ENCODE measurements at places on chromosomes 4 and X.

- no peak for DNase-seq
Observed at GRCh38 chr4:185464887-185465286, 6.6 kb downstream of the CCDC110 start.

GRCh38 chr4:156523492-156523891 lies 448.1 kb downstream of the PDGFC start:
- no peak for DNase-seq

DNA sequence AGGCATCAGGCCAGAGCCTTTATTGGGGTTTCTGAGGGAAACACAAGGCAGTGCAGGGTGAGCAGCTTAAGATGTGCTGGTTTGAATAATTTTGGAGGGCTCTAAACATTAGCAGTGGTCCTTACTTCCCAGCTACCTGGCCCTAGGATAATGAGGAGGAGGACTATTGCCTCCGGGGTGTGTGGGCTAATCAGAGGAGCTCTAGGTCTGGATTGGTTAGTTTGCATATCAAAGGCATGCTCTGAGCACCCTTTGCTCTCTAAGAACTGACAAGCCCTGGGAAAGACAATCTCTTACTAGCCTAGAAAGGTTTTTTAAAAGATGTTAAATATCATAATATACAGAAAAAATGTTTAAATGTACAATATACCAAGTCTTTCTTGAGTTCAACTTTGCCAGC lies 58.4 kb downstream of the RXFP1 start:
- no peak for DNase-seq

GRCh38 chrX:147565237-147565636 lies 346.5 kb upstream of the FMR1 start:
- DNase-seq: no peak

DNA sequence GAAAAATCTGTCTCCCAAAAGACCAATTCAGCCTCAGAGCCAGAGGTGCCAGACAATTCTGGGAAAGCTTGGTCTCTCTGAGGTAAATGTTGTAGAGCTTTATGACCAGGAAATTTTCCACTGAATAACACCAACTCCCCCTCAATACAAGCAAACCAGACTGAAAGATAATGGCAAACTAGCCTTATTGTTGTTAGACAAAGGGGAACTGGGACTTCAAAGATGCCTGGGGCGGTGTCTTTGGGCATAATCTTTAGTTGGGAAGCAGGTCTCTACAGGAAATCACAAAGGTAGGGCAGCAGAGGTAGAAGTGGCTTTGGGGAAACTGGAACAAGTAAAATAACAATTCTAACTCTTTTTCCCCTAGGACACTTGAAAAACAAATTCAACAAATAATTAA lies 12.0 kb downstream of the COL4A6 start:
- DNase-seq: no peak

DNA sequence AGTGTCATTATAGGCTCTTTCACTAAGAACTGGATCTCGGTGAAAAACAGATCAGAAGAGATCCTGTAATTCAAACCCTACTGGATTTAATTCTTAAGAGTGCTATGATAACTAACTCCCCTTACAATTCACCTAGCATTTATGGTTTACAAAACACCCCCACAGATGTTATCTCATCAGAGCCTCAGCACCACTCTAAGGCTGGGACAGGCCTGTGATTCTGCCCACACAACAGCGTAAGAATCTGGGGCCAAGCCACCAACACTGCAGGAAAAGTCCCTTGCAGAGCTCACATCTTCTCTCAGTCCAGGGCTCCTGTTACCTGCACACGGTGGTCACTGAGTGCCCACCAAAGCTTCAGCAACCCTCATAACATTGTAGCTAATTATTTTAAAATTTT lies 8.9 kb downstream of the MFAP3L start:
- DNase-seq: no peak

DNA sequence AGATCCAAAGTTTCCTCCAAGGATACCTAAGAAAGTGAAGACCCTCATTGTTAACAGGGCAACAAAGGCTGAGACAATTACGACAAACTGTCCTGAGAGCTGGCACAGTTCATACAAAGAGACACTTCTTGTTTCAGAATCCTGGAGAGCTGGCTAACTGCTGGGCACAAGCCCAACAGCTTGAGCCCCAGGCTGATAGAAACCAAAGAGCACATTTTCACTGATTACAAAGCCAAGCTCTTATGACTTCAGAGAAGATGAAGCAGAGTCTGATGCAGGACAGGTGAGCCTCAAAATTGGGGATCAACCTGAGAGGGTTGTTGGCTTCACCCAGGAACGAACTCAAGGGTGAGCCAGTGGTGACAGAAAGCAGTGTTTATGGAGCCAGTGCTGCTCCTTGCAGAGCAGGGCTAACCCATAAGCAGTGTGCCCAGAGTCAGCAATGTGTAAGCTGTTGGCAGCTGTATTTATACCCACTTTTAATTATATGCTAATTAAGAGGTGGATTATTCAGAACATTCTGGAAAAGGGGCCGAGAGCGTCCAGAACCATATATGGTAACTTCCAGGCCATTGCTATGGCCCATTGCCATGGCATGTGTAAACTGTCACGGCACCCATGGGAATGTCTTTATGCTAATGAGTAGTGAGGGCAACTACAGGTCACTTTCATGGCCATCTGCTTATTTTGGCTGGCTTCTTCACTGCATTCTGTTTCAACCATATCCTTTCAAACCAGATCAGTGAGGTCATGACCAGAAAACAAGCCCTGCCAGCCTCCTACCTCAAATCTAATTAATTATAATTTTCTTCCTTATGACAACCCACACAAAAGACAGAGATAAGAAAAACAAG lies 183.7 kb downstream of the EVC2 start:
- DNase-seq: no peak

DNA sequence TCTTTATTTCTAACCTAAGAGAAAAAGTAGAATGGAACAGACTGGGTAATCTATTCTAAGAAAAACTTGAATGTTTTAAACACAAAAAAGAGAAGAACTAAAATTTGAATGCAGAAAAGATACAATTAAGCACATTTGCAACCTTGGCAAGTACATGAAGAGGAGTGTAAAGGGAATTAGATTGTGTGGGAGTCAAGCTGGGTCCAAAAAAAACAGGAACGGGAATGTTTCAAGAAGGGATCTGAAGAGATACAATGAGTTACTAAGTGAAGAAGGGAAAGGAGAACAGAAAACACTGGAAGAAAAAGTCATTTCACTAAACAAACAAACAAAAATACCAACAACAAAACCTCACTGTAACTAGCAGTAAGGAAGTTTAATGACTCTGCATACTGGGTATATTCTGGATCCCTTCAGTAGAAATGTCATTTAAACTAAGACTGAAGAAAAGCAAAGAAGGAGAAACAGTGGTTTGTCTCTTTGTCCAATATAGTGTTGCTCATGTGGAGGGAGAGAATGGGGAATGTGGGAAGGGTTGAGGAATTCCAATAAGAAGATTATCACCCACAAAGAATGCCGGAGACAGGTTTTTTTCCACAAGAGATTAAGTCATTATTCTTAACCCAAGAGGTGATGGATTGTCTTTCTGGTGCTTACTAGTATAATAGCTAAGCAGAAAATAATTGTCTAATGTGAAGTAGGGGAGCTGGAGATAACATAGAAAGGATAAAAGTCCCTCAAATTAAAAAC lies 50.4 kb upstream of the PTPN13 start:
- DNase-seq: no peak

DNA sequence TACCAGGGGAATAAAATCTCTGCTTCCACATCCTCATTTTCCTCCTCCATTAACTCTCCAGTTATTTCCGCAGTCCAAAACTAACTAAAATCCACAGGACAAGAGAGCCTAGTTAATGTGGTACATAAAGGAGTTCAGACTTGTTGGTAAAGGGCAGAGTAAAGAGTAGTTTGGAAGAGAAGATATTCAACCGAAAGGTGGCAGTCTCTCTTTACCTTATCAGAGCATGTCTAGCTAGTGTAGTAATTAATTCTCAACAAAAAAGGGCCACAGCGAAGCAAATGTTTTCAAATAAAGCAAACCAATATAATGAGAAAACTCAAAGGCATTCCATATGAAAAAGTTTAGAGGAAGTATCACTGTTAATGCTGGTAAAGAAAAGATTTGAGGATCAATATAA lies 286.5 kb downstream of the GLUD2 start:
- DNase-seq: no peak

DNA sequence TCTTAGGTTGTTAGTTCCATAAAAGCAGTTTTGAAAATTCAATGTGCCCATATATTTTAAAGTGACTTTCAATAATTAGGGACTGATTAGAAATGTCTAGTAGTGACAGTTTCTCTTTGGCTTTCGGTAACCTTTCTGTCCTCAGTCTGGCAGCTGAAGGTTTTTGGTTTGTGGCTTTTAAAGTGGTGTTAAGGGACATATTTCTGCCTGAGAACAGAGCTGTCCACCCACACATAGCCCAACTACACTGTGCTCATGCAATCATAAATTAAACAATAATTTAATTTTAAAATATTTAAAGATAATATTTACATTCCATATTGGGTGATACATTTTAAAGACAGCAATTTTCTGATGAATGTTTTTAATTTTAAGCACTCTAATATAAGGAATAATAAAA lies 335.0 kb upstream of the TENM3 start:
- no peak for DNase-seq

- no peak for DNase-seq
Observed at GRCh38 chrX:83529950-83530349, 21.9 kb downstream of the POU3F4 start.

Measured in Kasumi-1 (cell line).